ENCODE measurements at places on chromosomes 2 and 18.

DNA sequence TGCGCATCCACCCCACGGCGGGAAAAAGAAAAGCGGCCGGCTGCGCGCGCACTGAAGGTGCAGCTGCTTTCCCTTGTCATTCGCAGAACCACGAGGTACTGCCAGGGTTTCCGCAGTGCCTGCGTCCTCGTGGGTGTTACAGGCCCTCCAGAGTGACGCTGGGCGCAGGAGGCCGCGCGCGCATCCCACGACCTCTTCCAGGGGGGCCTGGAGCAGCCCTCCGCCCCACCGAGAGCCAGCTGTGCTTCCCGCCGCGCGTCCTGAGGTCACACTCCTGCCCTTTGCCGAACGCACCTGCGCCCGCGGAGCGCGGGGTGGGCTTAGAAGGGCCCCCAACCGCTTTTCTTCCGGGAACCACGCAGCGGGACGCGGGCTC, 378 bp upstream of the IAH1 start:
- peak; percentile 64 for DNase-seq

- no peak for DNase-seq
These were observed 539.0 kb downstream of the ARHGAP15 start for GRCh38 chr2:143668234-143668633.

DNA sequence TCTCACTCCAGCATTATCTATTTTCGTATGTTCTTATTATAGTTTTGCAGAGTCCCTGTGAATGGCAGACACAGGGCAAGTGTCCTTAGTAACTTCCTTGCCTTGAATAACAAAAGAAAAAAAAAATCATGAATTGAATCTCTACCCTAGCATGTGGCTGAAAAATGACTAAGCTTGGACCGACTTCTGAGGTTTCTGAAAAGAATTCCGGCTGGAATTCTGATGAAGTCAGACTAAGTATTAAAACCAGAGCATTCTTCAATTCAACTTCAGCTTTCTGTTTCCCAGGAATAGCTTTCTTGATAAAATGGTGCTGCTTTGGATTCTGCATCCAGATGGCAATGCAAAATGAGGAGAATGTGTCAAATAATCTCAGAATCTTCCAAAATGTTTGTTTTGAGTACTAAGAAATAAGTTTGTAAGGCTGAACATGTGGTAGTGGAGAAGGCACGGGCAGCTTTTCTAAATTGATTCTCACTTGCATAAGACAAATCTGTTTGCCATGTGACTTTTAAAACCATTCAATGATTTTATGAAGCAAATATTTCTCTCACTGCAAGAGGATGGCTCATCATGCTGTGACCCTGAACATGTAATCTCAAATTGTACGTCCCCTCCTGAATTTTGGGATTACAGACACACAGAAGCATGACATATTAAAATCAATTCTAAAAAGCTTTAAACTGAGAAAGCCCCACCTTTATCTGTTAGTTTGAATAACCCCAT, 1462.8 kb upstream of the LRRTM1 start:
- DNase-seq: no peak

DNA sequence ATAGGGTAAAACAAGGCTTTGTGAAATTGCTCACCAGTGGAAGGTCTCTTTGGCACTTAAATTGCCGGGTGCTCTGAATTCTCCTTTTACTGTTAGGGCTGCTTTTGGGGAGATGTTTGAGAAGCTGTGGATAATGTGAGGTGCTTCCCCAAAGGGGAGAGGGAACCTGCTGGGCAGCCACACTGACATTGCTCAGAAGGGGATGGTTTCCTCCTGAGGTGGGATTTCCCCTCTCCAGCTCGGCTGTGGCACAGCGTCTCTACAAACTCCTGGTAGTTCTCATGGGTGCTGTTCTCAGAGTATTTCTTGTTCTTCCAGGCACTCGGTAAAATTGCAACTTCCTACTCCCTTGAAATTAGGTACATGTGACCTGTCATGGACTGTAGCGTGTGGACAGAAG, 124.2 kb downstream of the LPIN1 start:
- DNase-seq: peak; percentile 18

DNA sequence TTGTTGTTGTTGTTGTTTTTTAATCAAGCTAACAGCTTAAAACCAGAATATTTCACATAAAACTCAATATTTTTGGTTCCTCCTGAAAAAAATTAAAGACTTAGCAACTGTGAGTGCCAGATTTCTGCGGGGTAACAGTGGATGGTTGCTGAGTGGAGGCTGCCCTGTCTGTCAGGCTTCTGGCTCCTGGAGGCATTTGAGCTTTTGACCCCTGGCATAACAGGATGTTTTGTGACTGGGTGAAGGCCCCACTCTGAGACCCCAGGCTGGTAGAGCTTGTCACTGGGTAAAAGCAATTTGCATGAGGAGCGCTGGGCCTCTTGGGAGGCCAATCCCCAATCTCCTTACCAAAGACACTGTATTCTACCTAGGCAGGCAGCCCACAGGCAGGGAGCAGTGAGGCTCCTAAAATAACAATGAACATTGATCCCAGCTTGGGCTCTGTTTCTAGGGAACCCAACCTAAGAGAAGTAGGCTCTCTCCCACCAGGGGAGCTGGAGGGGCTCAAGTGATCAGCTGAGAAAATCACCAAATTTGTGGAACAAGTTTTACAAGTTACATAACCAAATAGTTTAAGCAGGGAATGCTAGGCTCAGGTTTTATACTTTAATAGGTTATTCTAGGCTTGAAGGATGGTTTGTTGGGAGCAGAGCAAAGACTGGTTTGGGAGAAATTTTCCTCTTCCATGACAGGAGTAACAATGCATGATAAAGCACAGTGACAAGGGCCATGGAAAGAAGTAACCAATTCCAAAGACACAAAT, 5.9 kb upstream of the SPRED2 start:
- DNase-seq: no peak

- DNase-seq: no peak
These were observed 90.4 kb downstream of the MARCHF4 start for GRCh38 chr2:216281876-216282275.

DNA sequence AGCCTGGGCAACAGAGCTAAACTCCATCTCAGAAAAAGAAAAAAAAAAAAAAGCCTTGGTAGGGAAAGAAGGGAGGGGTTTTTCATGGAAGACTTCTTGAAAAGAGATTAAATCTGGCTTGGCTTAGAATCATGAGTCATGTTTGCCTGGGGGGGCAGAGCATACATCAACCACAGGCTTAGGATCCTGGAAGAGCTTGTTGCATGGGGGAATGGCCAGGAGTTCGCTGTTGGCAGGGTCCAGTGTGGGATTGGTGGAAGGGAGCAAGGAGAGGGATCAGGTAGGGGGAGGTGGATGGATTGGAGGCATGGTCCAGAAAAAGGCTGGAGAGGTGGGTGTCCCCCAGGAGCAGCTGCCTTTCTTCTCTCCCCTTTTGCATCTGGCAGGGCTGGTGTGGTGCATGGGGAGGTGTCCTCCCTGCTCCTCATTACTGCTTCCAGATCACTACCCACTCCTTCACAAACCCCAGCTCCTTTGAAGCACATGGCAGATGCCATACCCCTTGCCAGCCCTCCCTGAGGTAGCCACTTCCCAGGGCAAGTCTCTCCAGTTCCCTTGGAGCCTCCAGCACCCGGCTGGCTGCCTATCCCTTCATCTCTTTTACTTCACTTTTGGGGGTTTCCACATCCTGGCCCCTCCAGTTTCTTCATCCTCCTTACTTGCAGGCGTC, 2.5 kb downstream of the ARMC9 start:
- DNase-seq: no peak

- no peak for DNase-seq
These were observed 802.0 kb downstream of the DCC start for GRCh38 chr18:53142005-53142404.

- no peak for DNase-seq
These were observed 40.6 kb upstream of the MAP2 start for GRCh38 chr2:209383212-209383611.

- no peak for DNase-seq
These were observed 184.3 kb downstream of the RPIA start for GRCh38 chr2:88875736-88876135.

DNA sequence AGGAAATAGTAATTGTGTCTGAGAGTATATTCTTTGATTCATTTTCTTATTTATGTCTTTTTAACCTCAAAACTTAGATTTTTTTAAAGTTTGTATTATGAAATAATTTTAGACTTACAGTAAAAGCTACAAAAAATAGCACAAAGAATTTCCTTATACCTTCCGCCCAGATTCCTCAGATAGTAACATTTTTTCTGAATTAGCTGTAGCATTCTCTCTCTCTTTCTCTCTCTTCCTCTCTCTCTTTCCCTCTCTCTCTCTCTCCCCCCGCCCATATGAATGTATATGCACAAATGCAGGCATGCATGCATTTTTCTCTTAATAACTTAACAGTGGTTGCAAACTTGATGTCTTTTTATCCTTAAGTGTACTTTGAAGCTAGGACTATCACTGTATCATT, 361.1 kb upstream of the NRP2 start:
- DNase-seq: no peak

- DNase-seq: no peak
These were observed 244.7 kb downstream of the HNMT start for GRCh38 chr2:138209009-138209408.

- DNase-seq: no peak
These were observed 30.1 kb downstream of the RBKS start for GRCh38 chr2:27860111-27860510.

- DNase-seq: no peak
These were observed 60.9 kb upstream of the SIX2 start for GRCh38 chr2:45070113-45070652.

DNA sequence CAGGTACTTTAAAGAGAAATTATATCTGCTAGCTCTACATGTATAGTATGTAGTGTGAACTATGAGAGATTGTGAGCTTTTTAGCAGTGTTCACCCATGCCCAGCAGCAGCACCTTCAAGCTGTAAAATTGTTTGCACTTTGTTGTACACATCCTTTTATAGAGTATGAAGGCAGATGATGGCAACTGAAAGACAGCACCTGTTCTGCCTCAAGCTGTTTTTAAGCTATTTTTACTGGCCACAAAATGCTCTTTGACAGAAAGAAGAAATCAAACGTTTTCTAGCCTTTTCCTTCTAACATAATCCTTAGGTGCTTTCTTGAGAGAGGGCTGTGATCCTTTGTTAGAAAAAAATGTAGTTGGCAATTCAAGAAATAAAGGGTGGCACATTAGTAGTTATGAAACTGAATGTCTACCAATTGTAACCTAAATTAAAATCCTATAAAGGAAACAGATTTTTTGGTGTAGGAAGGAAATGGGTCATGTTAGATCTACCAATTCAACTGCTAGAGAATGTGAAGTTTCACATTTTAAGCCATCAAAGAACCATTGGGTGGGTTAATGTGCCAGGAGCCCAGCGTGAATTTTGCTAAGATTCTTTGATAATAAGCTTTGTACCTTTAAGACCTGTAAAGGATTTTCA, 59.5 kb downstream of the R3HDM1 start:
- DNase-seq: no peak

DNA sequence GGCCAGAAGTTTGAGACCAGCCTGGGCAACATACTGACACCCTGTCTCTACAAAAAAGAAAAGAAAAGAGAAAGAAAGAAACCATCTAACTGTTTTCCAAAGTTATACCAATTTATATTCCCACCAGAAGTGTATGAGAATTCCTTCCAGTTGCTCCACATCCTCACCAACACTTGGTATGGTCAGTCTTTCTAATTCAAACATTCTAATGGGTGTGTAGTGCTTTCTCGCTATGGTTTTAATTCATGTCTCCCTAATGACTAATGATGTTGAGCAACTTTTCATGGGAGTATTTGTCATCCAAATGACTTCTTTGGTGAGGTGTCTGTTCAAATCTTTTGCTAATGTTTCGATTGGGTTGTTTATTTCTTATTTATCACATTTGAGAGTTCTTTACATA, 10.5 kb upstream of the B3GNT7 start:
- no peak for DNase-seq

GRCh38 chr2:209613649-209614305, 157.9 kb upstream of the UNC80 start:
- no peak for DNase-seq

All from right atrium auricular region (tissue), 2 donors.